Osteocyte (in vitro differentiated cells): ENCODE measurements at places on chromosomes 11 and 22. TPM values are rescaled to one million over a fixed set of nuclear protein-coding genes. Genes with fewer than 3 reads are reported as not detected.

DNA sequence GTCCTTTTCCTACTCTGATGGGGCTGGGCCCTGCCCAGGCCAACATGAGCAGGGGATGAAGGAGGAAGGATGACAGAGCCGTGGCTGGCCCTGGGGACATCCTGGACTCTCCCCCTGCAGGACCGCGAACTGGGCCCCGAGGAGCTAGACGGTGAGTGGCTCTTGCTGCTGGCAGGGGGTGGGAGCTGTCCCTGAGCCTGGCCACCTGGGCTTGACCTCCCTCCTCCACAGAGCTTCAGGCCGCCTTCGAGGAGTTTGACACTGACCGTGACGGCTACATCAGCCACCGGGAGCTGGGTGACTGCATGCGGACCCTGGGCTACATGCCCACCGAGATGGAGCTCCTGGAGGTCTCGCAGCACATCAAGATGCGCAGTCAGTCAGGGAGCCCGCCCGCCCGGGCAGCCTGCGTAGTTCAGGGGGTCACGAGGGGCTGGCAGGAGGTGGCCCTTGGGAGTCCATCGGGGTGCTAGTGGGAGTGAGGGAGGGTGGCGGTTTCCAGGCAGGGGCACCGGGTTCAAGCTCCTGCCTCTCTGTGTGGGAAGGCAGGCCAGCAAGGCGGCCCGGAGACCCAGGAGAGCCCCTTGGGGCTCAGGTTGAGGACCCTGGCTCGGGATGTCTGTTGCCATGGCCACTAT is 1.0 kb downstream of the CABP4 start:
- no peak overlapping the region for H3K4me3 ChIP-seq
- no peaks in the 10 kb centered on the region for H3K4me1 ChIP-seq

- H3K36me3 ChIP-seq = peaks cover 3% of the 10 kb centered on the region
- no peak overlapping the region for H3K27ac ChIP-seq
- peaks cover 31% of the 10 kb centered on the region for H3K27me3 ChIP-seq
- no peak overlapping the region for H3K4me3 ChIP-seq
- H3K4me1 ChIP-seq = peaks cover 6% of the 10 kb centered on the region
These were observed 11.5 kb downstream of the CBX6 start for GRCh38 chr22:38860283-38861169.

DNA sequence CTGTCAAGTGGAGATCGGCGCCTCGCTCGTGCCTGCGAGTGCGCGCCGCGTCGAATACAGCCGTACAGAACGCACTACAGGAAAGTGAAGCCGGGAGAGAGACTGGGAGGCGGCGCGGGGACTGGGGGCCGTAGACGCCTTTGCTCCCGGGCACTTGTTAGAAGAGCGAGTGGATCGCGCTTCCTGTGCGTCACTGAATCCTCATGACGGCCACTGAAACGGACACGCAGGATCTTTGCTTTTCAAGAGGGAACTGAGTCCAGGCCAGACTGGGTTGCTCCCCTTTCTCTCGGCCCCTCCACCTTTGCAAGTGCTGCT is 314 bp downstream of the RIC8A start:
- H3K4me3 ChIP-seq = peak overlapping the region; percentile 94
- H3K27ac ChIP-seq = peak overlapping the region; percentile 99
- H3K36me3 ChIP-seq = peaks cover 20% of the 10 kb centered on the region
- DNase-seq = peak; percentile 86

The OR8G5 gene
- total RNA-seq = not detected in 2 replicates
